Ecto neural progenitor cell (in vitro differentiated cells): ENCODE measurements at places on chromosomes 7 and 10.

DNA sequence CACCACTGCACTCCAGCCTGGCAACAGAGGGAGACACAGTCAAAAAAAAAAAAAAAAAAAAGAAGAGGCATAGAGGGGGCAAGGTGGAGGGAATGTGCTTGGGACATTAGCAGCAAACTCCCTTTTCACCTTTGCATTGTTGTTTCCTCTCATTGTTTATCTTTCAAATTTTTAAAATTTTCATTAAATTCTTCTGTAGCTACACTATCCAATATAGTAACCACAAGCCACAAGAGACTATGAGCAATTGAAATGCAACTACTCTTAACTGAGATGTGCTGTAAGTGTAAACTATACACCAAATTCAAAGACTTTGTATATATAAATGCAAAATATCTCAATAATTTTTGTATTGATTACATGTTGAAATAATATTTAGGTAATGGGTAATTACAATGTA, 43.4 kb downstream of the EBLN1 start:
- no peak for DNase-seq

GRCh38 chr10:100479037-100479436, 16.2 kb downstream of the WNT8B start:
- no peak for DNase-seq

- DNase-seq, result no peak
These were observed 9.2 kb upstream of the ODAD2 start for GRCh38 chr10:28008054-28008453.

DNA sequence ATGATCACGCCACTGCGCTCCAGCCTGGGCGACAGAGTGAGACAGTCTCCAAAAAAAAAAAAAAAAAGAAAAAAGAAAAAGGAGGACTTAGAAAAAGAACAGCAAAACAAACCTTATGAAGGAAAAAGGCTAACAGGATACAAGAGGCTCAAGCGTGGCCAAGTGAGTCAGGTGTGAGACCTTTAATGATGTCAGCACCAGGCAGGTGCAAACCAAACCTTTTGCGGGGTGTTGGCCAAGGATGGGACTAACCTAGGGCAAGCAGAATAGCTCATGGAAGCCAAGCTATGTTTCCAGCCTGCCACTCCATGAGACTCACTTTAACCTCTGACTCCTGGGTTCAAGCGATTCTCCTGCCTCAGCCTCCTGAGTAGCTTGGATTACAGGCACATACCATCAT, 11.3 kb upstream of the GNA12 start:
- DNase-seq, result no peak

GRCh38 chr7:78057571-78057970, 259.0 kb downstream of the PHTF2 start:
- DNase-seq, result no peak
